ENCODE measurements at places on chromosomes 11 and 22.

- DNase-seq, result no peak
Measured at GRCh38 chr22:33654173-33654895, 265.9 kb downstream of the LARGE1 start.

- no peak for DNase-seq
Measured at GRCh38 chr11:107856180-107856980, 2.2 kb downstream of the SLC35F2 start.

- no peak for DNase-seq
Measured at GRCh38 chr11:16924462-16924825, 89.8 kb downstream of the PLEKHA7 start.

GRCh38 chr11:122082205-122082604 is 33.8 kb downstream of the BLID start:
- no peak for DNase-seq

DNA sequence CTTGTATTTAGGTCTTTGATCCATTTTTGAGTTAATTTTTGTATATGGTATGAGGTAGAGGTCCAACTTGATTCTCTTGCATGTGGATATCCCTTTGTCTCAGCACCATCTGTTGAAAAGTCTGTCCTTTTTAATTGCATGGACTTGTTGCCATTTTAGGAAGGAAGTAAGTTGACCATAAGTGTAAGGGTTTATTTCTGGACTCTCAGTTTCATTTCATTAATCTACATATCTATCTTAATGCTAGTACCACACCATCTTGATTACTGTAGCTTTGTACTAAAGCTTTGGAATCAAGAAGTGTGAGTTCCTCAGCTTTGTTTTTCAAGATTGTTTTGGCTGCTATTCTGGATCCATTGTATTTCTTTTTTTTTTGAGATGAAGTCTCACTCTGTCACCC is 31.4 kb downstream of the CBL start:
- DNase-seq, result no peak

DNA sequence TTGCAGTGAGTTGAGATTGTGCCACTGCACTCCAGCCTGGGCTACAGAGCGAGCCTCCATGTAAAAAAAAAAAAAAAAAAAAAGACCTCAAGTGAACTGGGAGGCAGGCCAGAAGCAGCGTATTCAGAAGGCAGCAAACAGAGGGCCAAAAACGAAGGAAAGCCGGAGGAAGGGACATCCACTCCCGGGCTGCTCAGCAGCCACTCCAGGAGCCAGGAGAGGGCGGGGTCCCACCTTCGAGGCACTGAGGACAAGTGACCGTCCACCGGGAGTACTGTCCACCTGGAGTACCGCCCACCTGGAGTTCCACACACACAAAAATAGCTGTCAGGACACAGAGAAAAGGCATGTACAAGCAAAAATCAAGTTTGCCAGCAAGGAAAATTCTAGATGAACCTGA is 5.5 kb downstream of the TOLLIP start:
- no peak for DNase-seq

DNA sequence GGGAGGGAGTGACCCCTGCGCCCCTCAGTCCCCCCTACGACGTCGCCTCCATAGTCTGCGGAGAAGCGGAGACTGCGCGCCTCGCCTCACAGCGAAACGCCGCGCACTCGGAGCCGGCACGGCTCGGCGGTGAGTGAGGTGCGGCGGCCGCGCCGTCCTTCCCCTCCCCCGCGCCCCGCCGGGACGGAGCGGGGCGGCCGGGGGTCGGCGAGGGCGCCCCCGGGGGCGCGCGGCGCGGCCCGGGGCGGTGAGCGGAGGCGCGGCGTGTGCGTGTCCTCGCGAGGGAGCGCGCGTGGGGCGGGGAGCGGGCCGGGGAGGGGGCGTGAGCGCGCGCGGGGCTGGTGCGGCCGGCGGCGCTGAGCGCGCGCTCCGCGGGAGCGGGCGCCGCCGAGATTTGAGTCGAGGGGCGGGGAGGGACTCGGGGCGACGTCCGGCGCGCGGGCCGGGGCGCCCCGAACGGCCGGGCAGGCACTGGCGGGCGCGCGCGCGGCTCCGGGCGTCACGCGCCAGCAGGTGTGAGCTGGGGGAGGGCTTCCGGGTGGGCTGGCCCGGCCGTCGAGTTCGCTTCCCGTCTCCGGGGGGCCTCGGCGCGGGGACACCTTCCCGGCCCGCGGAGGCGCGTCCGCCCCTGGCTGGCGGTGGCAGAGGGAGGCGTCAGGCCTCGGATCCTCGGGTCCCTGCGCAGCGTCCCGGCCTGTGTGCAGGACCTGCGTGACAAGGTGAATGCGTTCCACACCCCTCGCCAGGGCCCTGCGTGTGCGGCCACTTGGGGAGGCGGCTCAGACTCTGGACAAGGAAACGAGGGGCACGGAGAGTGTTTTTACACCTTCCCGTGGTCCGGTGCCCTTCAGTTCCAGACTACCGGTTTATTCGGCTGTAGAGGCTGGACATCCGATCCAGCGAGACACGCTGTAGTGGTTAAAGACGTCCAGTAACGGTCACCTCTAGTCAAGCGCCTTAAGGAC is 50.4 kb downstream of the FAM83F start:
- DNase-seq, result peak; percentile 85

- DNase-seq, result no peak
Measured at GRCh38 chr11:40882301-40882700, 577.2 kb downstream of the LRRC4C start.

DNA sequence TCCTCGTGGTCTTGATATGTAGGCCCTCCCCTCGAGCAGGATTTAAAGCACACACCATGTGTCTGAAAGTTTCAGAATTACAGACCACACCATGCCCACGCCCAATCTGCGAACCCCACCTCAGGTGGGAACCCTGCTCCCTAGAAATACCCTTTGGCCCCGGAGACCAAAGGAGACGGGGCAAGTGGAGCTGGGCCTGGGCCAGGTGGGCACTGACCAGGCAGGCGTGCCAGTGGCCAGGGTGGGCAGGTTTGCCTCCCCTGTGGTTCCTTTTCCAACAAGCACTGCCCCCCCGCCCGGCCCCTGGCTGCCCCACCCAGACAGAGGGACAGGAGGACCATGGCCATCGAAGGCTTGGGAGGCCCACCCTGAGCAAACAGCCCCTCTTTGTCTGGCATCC is 400.4 kb downstream of the TBC1D22A start:
- DNase-seq, result no peak

DNA sequence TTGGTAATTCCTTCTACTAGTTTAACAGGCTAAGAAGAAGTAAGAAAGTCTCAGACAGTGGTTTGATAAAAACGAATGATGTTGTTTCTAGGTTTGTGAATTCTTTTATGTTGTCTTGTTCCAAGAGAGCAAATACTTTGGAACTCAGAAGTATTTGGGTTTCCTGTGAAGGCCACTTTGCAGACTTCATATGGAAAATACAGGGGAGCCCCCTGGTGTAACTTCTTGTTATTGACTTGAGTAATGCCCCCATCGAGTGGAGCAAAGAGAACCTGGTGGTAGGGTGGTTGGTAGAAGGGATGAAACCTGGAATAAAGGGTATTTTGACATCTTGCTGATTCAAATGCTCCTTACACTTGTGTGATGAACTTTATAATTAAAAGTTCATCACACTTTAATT is 40.0 kb upstream of the PTH start:
- DNase-seq, result no peak

DNA sequence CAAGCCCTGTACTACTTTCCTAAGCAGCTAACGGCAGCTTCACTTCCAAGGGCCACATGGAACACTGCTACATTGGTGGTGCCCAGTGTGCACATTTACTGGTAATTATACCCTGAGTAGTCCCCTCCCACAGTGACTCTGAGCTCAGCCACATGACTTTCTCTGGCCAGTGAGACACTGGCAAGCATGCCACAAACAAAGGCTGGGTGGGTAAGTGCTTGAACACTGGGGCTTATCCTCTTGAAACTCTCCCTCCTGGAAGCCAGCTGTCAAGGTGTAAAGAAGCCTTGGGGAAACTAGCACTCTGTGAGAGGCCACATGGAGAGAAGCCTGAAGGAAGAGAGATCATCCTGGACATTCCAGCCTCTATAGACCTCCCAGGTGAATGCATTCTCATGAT is 54.4 kb upstream of the DRD2 start:
- DNase-seq, result no peak

- no peak for DNase-seq
Measured at GRCh38 chr22:32127904-32128303, 31.2 kb downstream of the C22orf42 start.

DNA sequence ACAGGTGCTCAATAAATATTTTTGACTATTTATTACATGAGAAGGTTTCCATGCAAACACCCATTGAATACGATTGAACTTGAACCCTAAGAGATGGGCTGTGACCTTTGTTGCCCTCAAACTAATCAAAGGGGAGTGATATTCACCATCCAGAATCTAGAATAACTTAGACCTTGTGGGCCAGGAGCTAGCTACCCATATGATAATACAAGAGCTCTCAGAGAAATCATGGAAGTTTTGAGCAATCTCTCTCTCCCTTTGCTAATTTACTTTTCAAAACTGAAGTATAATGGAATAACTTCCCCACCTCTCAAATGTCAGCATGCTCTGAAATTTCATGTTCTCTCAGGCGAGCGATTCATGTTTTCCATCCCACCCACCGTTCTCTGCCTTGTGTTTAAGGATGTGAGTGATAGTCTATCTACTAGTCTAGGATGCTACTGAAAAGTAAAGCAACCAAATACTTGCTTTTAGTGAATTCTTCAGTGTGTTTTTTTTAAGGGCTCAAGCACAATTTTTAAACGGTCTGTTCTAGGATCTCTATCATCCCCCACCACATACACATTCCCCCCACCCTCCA is 33.3 kb downstream of the BARX2 start:
- no peak for DNase-seq

DNA sequence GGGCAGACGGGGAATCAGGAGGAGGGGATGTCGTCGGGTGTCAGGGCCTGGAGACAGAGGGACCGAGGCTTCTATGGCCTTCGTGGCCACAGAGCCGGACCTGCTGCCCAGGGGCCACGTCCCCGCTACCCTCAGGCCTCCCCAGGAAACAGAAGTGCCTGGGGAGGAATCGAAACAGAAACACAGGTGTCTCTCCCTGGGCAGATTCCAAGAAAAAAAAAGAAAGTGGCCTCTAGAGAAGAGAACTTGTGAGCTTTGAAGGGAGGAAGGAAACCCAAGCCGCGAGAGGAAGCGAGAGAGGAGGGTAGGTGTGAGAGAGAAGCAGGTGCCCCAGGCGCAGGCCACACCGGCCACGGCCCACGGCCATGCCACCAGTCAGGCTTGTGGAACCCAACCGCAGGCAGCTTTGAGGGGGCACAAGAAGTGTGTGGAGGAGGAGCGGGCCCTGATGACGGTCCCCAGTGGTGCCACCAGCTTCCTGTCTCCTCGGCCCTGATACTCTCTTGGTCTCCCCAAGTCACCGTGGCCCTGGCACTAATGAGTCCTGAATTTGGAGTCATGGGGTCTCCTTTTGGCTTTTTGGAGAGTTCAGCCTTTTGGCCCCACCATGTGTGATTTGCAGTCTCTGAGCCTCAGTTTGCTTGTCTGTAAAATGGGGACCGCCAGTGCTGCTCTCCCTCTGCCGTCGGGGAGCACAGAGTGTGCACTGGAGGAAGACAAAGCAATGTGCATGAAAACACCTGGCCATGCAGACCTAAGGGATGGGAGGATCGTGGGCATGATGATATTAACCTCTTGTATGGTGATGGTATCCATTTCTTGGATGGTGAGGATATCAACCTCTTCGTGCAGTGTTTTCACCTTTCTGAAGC is 25.2 kb downstream of the LIF start:
- DNase-seq, result peak; percentile 72

GRCh38 chr11:84289381-84289906 is 1003.3 kb upstream of the CCDC90B start:
- no peak for DNase-seq

DNA sequence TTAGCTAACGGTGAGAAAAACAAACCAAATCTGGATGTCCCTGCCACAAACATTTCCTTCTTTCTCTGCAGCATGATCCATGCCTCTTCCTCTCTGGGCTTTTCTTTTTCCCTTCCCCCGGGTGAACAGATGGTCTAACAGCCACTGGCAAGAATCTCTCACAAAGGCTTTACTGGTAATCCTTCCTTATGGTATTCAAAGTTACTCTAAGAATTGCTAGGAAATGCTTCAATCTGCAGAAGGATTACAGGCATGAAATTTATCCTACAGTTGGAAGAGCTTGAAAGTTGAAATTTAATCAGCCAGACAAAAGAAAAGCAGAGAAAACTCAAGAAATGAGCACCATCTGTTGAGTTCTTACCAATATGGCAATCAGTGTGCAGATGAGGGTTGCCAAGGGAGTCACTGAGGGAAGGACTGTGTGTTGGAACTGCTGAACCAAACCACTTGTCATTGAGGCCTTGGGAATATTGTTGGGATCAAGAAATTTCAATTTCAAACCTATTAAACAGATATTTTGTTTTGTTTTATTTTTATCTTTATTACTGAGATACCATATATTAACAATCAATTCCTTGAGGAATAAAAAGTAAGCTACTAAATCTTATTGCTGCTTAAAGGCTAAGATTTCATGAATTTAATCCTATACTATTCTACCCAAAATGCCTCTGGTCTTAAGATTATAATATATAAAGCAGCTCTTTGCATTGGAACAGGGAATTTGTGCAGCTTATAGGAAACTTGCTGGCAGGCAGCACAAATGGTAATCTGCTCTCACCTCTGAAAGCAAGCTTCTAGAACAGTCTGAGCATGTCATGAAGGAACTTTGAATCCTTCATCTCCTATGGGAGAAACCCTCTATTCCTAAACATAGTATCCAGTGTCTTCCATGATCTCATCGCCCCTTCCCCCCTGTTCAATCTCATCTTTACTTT is 29.7 kb upstream of the NDUFC2 start:
- no peak for DNase-seq

- no peak for DNase-seq
Measured at GRCh38 chr11:73859671-73860070, 17.0 kb downstream of the COA4 start.

GRCh38 chr11:115421352-115421991 is 82.7 kb downstream of the CADM1 start:
- no peak for DNase-seq

- DNase-seq, result no peak
Measured at GRCh38 chr11:58330861-58331260, 28.0 kb downstream of the OR5B17 start.

Measured in CD4-positive, alpha-beta T cell treated with Interleukin-12 subunit alpha and Interleukin-12 subunit beta, for 1 hour (primary cell).